Glomerular endothelial cell (primary cell): ENCODE measurements at places on chromosomes 5 and 9.

GRCh38 chr5:40550481-40550880 lies 129.2 kb upstream of the PTGER4 start:
- no peak for DNase-seq

GRCh38 chr5:180673371-180674089 lies 24.1 kb upstream of the FLT4 start:
- DNase-seq, result no peak

GRCh38 chr5:72007336-72008111 lies 99.8 kb upstream of the MAP1B start:
- DNase-seq, result no peak

GRCh38 chr5:124439609-124440008 lies 306.8 kb downstream of the ZNF608 start:
- DNase-seq, result no peak

DNA sequence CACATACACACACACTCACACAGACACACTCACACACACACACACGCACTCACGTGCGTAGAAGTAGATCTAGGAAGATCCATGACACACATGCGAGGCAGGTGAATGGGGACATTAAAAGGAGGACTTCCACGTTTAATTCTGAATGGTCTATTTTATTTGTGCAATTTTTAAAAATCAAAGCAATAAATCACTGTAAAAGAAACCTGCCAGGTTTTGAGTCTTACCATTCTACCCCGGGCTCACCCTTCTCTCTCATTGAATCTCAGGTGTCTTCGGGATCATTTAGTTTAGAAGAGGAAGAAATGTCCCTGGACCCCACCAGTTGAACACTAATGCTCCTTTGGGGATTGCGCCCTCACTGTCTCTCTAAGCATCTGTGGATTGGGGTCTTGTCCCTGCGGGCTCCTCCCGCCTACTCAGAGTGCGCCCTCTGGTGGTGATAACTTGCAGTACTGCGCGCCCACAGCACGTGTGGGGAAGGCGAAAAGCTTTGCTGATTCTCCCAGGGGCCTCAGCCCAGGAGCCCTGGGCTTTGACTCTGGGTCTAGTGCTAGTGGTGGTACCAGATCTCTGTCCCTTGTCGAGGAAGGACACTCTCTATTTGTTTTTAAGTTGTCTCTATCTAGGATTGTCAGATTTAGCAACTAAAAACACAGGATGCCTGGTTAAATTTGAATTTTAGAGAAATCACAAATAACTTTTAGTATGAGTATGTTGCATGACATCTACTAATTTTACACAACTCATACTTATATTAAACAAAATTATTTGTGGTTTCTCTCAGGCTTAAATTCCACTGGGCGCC lies 34.8 kb downstream of the BOD1 start:
- DNase-seq, result no peak

DNA sequence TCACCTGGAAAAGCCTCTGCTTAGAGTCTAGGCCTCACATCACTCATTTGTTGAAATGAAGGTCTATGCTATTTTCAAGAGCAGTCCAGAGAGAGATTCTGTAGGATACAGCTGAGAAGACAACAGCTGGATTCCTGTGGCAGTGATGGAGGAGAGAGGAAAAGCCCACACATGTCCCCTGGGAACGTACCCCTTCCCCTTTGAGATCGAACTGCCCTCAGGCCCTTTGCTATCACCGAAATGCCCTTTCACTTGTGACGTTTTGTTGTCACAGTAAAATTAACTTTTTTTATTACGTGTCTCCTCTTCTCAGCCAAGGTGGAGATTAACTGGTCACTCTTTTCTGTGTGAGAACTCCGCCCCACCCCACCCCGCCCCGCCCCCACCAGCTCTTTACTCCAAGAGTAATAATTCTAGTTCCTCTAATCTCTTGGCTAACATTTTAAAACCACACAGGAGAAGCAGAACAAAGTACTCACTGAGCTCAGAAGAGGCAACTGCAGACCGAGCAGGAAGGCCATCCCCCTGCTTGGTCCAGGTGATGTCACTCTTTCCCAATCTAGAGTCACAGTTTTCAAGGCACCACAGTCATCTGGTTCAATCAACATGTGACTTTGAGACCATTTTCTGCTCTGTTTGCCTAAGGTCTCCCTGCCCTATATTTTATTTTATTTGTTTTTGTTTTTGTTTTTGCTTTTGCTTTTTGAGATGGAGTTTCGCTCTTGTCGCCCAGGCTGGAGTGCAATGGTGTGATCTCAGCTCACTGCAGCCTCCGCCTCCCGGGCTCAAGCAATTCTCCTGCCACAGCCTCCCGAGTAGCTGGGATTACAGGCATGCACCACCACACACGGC lies 105.6 kb downstream of the SUSD1 start:
- no peak for DNase-seq
